Activated T-cell treated with anti-CD3 and anti-CD28 coated beads for 24 hours (primary cell): ENCODE measurements at places on chromosomes 13 and 19.

GRCh38 chr13:94305934-94306333 lies 173.5 kb downstream of the DCT start:
- DNase-seq = no peak

GRCh38 chr19:38831142-38831605 lies 420 bp downstream of the ECH1 start:
- no peak for DNase-seq

GRCh38 chr13:46596466-46596865 lies 43.5 kb downstream of the LRCH1 start:
- DNase-seq = no peak

DNA sequence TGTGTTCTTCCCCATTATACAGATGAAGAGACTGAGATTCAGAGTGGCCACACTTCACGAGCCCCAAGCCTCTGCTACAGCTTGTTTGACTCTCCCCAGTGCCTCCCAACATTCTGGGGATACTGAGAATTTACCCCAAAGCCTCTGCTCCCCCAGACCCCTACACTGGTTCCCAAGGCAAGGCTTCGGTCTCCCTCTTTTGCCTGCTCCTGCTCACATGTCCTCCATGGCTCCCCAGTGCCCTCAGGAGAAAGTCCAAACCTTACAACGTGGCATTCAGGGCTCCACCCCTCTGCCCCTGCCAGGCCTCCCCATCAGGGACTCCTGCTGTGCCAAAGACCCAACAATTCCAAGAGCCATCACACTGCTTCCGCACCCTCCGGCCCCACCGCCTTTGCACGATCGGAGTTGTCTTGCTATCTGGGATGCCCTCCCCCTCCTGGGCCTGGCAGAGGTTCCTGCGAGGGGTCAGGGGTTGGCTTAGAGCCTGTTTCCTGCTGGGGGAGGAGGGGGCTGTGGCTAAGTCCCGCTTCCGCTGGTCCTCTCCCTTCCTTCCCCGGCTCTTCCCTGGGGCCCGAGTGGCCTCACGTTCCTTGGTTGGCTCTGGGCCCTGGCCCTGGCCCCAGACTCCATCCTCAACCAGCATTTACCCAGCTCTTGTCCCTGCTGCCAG lies 15.4 kb downstream of the GTPBP3 start:
- DNase-seq = no peak

GRCh38 chr19:46009530-46010510 lies 13.0 kb downstream of the PGLYRP1 start:
- peak; percentile 35 for DNase-seq

DNA sequence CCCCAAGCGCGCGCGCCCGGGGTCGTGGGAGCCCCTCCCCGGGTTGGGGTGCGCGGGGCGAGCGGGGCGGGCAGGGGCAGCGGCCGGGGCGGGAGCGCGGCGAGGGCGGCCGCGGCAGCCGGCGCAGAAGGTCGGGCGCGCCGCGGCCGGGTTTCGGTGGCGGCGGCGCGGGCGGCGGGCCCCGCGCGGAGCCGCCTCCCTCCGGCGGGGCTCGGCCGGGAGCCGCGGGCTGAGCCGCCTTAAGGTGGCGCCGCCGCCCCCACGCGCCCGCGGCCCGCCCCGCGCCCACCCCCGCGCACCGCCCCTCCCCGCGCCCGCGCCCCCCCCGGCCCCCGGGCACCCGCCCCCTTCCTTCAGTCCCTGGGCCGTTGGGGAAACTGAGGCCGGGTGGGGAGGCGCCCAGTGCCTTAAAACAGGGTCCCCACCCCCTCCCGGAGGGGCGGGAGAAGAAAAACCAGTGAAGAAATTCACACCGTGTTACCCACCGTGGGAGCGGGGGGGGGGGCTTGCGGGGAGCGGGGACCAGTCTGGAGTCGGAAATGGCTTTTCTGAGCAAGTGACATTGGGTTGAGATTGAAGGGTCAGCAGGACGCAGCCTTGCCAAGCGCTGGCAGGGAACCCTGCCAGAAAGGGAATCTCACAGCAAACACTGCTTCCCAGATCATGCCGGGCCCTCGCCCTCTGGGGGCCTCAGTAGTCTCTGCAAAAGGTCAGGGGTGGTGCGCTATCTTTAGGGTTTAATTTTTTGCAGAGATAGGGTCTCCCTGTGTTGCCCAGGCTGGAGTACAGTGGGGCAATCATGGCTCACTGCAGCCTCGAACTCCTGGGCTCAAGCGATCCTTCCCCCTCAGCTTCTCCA lies at the start of gene TLE2:
TLE2 (minus strand) TSS at position 216 of the 859 bp plus-strand sequence. CDS start 376 bp downstream, outside the sequence.
- DNase-seq = no peak

DNA sequence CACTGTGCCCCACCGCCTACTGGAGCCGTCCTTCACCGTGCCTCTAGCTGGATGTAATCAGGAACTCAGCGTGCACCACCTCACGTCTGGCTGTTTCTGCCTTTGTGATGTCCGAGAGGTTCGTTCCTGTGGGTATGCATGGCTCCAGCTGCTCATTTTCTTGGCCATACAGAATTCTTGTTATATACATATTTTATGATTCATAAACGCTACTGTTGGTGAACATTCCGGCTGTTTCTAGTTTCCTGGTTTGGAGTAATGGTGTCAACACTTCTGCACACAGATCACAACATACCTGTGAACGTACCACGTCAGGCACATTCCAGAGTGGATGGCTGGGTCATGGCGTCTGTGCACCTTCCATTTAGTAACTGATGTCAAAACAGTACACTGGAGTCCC lies 14.6 kb downstream of the DCUN1D2 start:
- no peak for DNase-seq

DNA sequence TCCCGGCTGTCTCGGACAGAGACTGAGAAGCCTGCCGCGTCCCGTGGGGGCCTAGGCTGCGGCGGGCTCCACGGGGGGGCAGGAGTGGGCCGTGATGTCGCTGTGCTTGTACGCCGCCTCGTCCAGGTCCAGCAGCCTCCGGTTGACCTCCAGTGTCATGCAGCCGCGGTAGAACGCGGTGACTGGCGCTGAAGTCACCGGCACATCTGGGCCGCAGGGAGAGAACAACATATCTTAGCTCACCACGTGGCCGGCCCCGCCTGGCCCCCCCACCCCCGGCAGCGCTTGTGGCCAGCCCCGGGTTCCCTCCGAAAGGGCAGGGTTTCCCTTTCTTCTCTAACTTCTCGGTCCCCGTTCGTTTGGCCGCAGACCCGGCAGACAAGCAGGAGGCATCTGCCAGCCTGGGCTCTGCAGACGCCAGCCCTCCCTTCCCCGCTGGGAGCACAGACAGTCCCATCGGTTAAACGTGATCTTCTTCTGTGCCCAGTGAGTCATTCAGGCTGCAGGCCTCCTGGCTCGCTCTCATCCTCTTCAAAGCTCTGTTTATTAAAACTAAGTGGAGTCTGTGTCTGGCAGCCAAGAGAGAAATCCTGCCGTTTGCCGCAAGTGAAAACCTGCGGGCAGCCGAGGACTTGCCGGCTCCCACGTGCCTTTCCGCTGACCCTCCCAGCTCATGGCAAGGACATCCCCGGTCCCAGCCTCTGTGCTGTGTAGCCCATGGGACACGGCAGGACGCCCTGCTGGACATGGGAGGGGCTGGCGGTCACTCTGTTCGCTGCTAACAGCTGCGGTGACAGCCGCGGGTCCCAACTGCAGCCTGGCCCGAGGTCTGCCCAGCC lies 42.8 kb downstream of the GAS6 start:
- DNase-seq = no peak

DNA sequence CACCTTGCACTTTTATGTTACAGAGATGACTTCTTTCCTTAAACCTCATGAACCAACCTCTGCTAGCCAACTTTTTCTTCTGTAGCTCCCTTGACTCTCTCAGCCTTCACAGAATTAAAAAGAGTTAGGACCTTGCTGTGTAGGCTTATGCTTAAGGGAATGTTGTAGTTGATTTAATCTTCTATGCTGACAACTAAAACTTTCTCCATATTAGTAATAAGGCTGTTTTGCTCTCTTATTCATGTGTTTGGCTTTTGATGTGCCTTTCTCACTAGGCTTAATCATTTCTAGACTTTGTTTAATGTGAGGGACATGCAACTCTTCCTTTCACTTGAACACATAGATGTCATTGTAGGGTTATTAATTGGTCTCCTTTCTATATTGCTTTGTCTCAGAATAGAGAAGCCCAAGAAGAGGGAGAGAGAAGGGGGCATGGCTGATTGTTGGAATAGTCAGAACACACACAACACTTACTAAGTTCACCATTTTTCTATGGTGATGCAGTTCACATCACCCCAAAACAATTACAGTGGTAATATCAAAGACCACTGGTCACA lies 509.5 kb downstream of the UQCRFS1 start:
- DNase-seq = no peak

GRCh38 chr19:2059422-2060201 lies 8.6 kb upstream of the MKNK2 start:
- no peak for DNase-seq

GRCh38 chr19:38678891-38679494 lies 31.5 kb downstream of the ACTN4 start:
- DNase-seq = no peak

DNA sequence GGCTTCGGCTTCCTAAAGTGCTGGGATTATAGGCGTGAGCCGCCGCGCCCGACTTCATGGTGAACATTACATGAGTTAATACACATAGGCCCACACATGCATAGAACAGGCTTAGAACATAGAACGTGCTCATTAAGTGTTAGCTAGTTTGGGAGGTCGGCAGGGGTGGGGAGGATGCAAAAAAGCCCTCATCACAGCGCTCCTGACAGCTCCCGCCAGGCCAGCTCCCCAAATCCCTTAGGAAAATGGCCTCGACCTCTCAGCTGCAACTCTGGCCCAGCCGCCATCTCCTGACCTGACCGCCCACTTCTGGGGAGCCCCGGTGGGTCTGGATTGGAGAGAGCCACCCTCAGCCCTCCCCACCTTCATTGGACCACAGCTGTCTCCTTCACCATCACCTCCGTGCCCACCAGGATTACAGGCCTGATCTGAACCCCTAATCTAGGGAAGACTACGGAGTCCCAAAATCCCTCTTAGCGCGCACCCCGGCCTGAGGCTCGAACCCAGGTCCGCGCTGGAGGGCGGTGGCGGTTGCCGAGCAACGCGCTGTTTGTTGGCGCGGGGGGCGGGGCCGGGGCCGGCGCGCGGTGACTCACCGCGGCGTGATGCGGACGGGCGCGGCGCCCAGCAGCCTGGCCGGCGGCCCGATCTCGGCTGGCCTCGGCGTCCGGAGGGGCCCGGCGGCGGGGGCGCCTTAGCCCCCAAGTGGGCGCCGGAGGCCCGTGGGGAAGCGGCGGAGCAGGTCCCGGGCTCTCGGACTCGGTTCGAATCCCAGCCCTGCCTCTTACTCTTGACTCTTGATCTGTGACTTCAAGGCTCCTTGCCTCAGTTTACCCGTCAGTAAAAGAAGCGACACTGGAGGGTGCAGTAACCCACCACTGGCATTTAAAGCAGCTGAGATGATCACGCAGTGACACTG lies 26.7 kb upstream of the NANOS3 start:
- DNase-seq = no peak

GRCh38 chr13:52405369-52405766 lies 604 bp downstream of the THSD1 start:
- DNase-seq = no peak

GRCh38 chr19:13960863-13961784 lies 8.8 kb downstream of the DCAF15 start:
- DNase-seq = no peak

DNA sequence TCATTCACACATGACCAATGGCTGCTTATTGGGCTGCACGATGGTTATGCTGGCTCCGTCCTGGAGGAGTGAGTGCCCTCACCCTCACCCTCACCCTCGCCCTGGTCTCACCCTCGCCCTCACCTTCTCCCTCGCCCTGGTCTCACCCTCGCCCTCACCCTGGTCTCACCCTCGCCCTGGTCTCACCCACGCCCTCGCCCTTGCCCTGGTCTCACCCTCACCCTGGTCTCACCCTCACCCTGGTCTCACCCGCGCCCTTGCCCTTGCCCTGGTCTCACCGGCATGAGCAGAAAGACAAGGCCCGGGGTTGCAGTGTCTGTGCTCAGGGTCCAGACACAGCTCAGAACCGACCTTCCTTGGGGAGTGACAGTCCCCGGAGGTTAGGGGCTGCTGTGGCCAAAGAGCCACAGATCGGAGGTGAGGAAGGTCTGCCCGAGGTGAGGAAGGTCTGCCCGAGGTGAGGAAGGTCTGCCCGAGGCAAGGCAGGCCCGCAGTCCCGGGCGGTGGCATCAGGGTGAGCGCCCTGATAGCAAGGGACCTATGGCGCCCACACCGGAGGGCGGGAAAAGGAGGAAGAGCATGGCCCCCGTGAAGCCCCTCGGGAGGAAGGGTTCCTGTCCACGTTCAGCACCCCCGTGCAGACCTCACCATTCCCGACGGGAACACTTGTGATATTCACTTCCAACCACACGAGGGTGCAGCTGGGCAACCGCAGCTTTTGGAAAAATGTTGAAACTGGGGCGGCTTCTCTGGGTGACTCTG lies 65.6 kb downstream of the MCF2L start:
- DNase-seq = no peak

DNA sequence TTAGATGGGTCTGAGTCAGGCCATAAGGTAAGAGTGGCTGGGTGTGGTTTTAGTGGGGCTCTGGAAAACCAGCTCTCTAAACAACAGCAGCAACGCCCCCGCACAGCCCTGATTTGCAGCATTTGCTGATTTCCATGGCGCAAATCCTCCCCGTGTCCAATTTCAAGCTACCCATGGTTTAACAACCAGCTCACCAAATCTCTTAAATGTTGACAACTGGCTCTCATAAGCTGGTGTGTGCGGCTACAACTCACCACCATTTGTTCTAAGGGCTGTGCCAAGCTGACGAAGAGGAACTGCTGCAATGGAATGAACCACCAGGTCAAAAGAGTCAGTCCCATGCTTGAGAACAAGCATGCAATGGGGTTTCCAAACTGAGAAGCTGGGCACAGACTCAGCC lies 22.9 kb downstream of the PARP4 start:
- DNase-seq = no peak

GRCh38 chr19:12244370-12244769 lies 50.3 kb downstream of the ZNF44 start:
- no peak for DNase-seq

GRCh38 chr13:42707586-42707985 lies 73.8 kb upstream of the FAM216B start:
- no peak for DNase-seq

- DNase-seq = no peak
These were observed 438.6 kb downstream of the COG6 start for GRCh38 chr13:40094056-40094455.

GRCh38 chr13:109246001-109246400 lies 540.4 kb downstream of the IRS2 start:
- DNase-seq = no peak
